CD4-positive, alpha-beta T cell treated with Interleukin-1 beta for 1 hour (primary cell): ENCODE measurements at places on chromosomes 6 and 20.

GRCh38 chr6:162712694-162713093, 14.9 kb downstream of the PRKN start:
- no peak for DNase-seq

GRCh38 chr6:104431096-104431495, 428.6 kb downstream of the HACE1 start:
- DNase-seq = no peak

DNA sequence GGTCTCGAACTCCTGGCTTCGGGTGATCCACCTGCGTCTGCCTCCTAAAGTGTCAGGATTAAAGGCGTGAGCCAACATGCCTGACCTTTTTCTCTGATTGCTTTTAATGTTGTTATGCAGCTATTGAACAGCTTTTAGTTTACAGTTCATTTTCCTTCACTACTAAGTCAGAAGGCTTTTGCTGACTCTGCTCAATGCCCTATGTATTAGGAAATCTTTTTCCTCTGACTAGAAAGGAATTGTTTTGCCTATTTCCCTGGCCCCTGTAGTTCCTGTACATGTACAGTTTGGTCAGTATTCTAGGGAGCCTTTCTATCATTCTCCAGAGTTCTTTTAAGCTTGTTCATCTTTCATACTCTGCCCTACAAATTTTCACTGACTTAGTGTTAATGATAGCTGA, 280.2 kb downstream of the CDKAL1 start:
- no peak for DNase-seq

DNA sequence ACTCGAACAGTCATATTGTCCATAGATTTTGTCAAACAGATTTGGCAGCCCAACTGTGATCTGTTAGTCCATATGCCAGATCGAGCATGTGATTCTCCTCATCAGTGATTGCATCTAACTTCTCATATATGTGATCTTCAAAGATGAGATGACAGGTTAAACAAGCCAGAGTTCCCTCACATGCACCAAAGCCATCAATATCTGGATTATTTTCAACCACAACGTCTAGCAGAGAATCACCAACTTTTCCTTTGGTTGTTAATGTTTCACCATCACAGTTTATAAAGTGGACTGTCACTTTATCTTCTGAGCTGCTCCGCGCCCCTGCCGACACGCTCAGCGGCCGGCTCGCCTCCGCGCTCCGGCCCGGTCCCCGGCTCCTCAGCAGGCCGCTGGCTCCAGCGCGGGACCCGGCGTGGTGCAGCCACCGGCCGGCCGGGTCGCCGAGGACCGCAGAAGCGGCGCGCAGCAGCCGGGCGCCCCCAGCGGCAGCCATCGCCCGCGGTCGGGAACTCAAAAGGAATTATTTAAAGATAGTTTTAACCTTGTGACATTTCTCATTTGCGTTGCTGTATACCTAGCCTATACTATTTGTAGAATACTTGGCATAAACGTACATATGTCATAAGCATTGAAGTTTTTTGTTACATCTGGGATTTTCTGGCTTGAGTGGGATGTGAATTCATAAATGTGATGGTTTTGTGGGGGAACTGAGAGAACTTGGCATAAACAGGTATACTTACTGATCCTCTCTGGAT, 40.1 kb upstream of the DYNLRB1 start:
- peak; percentile 27 for DNase-seq

GRCh38 chr20:61896058-61896961, 169.4 kb downstream of the TAF4 start:
- DNase-seq = no peak

GRCh38 chr6:109834131-109834530, 143.0 kb downstream of the FIG4 start:
- DNase-seq = no peak

- DNase-seq = no peak
Measured at GRCh38 chr20:22515264-22515663, 69.1 kb downstream of the FOXA2 start.

- peak; percentile 37 for DNase-seq
Measured at GRCh38 chr20:2840967-2841531, 504 bp downstream of the VPS16 start.

DNA sequence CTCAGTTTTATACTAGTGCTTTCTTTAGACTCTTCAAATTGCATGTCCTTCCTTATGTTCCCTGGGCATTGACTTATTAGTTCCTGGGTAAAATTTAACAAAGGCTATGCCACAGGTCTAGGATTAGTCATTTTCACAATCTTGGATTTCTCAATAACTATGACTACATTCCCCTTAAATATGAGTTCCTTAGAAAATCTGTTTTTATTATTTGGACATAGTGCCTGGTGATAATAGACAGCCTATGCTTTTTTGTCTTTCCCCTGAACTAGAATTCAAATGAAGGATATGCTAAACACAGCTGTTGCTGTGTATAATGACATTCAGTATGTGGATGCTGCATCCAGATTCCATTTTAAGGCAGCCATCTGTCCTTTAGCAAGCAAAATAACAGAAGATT, 1252.8 kb upstream of the GJE1 start:
- no peak for DNase-seq

DNA sequence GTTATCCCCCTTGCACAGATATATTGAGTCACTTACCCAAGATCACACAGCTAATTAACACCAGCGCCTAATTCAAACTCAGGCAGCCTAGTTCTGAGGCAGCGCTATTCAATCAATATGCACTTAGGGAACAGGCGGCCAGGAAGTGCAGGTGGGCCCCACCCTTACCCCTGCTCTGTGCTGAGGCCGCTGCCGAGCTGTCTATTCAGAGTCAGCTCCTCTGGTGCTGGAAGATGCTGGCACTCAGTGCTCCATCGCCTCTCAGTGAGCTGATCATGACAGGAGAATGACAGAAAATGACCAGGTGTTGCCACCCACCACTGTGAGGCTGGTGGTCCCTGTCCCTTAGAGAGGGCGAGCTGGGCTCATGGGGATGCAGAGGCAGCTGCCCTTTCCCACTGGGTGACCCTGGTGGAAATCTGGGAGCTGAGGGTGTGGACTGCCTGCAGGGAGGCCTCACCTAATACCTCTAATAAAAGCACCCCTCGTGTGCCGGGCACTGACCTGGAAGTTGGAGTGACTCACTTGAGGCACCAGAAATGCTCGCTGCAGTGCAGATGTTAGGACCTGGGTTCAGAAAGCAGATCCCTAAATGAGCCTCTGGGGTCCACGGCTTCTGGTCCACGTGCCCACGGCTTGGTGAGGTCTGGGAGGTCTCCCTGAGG, 42.5 kb upstream of the CD93 start:
- DNase-seq = no peak

- DNase-seq = no peak
Measured at GRCh38 chr6:159061146-159061545, 16.4 kb upstream of the TAGAP start.

GRCh38 chr6:99002831-99003230, 55.1 kb upstream of the FBXL4 start:
- DNase-seq = no peak

- no peak for DNase-seq
Measured at GRCh38 chr6:77482981-77483380, 19.7 kb upstream of the HTR1B start.

- DNase-seq = no peak
Measured at GRCh38 chr6:137690721-137691120, 176.3 kb upstream of the TNFAIP3 start.

- no peak for DNase-seq
Measured at GRCh38 chr20:58579069-58579818, 64.0 kb upstream of the APCDD1L start.

GRCh38 chr6:32118782-32119628, 9.0 kb downstream of the ATF6B start:
- DNase-seq = peak; percentile 69

DNA sequence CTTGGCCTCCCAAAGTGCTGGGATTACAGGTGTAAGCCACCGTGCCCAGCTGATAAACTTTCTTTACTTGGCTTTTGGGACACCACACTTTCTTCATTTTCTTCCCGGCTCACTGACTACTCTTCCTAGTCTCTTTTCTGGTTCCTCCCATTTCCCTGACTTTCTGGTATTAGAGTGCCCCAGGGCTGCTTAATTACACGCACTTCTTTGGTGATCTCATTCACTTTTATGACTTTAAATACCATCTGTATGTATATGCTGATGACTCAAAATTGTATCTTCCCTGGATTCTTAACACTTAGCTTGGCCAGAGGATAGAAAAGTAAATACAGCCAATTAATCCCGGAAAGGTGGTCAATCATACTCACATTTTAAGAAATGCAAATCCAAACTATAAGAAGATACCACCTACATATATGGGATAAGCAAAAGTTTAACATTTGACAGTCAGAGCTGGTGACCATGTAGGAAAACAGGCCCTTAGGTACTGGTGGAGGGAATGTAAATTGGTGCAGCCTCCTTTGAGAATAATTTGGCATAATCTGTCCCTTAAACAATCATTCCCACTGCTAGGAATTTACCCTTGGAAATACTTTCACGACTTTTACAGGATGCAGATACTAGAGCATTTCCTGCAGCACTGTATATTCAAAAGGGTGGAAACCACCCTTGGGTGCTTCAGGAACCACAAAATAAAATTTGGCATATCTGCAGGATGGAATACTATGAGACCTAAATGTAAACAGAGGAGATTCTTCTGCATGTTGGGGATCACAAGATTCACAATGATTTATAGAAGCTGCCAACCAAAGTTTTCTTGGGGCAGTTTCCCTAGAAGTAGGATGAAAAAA, 9.4 kb upstream of the NANP start:
- no peak for DNase-seq

- DNase-seq = no peak
Measured at GRCh38 chr6:114995526-114995925, 652.7 kb upstream of the HS3ST5 start.

DNA sequence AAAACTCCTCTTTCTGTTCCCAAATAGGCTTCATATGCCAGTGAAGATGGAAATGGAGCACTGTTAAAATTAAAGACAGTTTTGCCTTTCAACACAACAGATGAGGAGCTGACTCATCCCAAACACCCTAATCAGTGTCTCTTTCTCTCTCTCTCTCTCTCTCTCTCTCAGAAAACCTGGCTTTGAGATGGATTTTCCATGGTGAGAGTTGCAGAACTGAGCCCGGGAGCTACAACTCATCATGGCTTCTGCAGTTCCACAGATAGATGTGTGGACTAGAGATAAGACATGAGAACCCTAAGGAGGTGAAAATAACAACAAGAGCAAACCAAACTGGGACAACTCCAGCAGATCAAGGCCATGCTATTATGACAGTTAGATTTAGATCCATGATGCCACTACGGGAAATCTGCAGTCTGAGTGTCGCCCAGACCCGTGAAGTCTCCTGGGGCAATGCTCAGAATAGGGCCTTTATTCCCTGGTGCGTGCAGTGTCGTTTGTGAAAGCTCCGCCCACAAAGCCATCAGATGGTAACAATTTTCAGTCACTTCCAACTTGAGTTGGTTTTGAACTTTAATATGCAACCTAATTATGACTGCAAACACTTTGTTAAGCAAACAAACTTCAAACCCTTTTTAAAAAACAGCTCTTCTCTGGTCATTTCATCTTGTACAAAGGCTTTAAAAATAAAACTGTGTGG, 338.2 kb upstream of the PREP start:
- no peak for DNase-seq

GRCh38 chr6:140966676-140967075, 1166.0 kb upstream of the GJE1 start:
- no peak for DNase-seq

- DNase-seq = no peak
Measured at GRCh38 chr6:41174610-41175009, 11.7 kb upstream of the TREM2 start.

DNA sequence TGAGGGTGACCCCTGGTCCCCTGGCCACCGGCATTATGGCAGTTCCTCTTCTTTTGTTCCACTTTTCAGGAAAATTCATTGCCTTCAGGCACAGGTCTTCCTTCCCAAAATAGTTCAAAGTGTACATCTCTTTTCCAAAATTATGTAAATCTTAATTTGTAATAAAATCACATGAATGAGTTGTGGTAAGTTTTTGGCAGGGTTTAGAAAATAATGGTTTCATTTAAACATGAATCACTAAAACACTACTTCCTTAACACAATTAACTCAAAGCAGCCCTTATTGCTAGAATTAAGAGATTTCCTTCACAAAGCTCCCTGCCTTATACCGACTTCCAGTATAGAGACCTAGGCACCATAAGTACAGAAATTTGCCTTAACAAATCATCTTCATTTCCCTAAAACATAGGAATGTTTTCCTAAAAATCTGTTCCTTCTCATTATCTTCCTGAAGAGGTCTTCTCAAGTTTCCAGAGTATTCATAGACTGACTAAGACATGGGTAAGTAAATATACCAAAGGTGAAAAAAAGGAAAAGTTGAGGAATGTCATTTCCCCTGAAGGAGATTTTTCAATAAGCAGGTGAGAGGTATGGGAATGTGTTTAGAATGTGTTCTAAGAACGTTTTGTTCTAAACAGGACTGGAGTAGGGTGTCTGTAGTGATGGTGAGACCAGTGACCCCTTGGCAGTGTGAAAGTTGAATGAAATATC, 148.2 kb upstream of the CITED2 start:
- DNase-seq = no peak

GRCh38 chr6:144036064-144036834, 28.2 kb upstream of the PLAGL1 start:
- no peak for DNase-seq

DNA sequence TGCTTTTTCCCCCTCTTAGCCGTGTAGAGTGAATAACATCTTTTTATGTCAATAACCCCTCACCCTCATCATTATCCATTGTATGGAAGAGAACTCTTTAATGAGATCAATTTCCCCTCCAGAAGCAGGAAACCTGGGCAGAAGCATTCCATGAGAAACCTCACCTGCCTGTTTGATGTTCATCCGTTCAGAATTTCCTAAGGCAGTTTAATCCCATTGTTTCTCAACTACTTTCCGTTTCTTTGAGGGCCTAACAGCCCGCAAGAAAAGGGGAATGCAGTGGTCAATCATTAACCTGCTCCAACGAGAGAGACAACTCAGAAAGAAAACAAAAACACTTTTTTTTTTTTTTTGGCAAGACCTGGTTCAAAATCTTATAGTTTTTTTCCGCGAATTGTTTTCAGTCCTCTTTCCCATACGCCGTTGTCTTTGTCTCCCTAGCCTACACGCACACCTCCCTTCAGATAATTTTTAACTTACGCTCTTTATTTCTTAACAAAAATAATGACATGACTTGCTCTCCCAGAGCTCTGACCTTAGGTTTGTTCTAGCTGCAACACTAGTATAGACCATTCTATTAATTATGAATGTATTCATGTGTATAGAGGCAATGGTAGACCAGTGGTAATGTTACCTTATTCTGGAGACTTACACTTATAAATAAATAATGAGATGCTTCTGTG, 25.6 kb upstream of the ID4 start:
- DNase-seq = no peak

GRCh38 chr20:59832406-59833363, 100.8 kb downstream of the SYCP2 start:
- no peak for DNase-seq

DNA sequence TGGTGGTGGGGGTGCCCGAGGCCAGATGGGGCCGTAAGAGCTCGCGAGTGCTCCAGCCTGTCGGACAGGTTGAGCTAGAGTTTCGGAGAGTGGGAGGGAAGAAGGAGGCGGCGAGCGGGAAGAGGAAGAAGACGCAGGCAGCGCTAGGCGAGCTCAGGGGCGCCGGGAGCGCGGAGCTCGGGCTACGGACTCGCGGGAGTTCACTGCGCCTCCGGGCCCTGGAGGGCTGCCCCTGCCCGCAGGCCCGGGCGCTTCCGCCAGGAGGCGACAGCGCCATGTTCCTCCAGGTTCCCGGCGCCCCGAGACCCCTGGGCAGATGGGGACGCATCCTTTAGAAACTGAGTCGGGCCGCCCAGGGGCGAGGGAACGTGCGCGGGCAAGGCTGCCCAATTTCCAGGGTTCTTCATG, 984 bp downstream of the TFAP2C start:
- DNase-seq = no peak

GRCh38 chr6:129672881-129673631, 36.9 kb downstream of the ARHGAP18 start:
- DNase-seq = no peak

GRCh38 chr6:70363741-70364493, 49.4 kb upstream of the FAM135A start:
- DNase-seq = no peak
